GM04503 (cell line): ENCODE measurements at places on chromosomes 5 and 9.
A peak's percentile ranks its signal among the peaks of the same experiment; 100 is the strongest.

- DNase-seq = no peak
These were observed 31.0 kb downstream of the TTC1 start for GRCh38 chr5:160039810-160040470.

GRCh38 chr5:65186646-65187227 is 295.0 kb downstream of the ADAMTS6 start:
- DNase-seq = no peak

DNA sequence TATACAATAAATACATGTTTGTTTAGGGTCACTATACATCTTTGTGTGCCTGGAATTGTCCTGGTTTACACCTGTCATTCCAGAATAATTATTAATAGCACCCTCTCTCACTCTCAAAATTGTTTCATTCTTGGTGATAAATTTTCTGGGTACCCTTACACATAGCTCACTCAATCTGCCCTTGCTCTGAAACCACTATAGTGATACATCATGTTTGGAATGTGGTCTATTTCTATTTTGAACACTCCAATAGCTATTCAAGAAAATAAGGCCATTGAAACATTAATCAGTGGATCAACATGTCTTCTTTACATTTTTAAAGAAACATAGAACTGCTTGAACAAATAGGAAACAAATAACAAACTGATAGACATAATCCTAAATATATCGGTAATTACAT is 158.7 kb downstream of the ARRDC3 start:
- DNase-seq = no peak

GRCh38 chr9:86376016-86376415 is 21.8 kb upstream of the TUT7 start:
- DNase-seq = no peak

DNA sequence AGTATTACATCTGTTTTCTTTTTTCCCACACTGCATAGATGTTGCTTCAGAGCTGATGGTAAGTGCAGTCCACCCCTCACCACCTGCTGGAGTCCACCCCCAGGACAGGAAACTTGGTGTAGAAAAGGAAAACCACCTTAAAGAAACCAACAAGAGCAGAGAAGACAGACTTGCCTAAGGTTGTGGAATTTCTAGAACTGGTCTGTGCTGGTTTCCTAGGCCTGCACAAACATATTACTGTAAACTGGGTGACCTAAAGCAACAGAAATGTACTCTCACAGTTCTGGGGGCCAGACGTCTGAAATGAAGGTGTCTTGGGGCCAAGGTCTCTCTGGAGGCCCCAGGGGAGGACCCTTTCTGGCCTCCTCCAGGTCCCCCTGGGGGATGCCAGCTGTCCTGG is 293.4 kb upstream of the IRX1 start:
- DNase-seq = no peak

- DNase-seq = no peak
These were observed 166.1 kb downstream of the ZSWIM6 start for GRCh38 chr5:61498121-61498520.

DNA sequence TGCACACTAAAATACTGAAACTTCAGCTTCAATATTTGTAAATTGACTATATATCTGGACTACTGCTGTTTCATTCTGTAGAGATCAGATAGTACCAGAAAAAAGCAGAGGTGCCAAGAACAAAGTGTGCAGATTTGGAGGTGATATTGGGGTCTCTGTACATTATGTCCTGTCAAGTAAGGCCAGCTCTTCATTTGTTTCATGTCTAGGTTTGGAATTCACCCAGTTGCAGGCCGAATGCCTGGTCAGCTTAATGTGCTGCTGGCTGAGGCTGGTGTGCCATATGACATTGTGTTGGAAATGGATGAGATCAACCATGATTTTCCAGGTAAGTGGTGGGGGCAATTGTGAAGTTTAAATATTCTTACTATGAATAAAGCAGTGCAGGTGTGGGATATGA is 96.9 kb downstream of the NNT start:
- DNase-seq = no peak

- no peak for DNase-seq
These were observed 17.6 kb upstream of the MOCS2 start for GRCh38 chr5:53127107-53127506.

DNA sequence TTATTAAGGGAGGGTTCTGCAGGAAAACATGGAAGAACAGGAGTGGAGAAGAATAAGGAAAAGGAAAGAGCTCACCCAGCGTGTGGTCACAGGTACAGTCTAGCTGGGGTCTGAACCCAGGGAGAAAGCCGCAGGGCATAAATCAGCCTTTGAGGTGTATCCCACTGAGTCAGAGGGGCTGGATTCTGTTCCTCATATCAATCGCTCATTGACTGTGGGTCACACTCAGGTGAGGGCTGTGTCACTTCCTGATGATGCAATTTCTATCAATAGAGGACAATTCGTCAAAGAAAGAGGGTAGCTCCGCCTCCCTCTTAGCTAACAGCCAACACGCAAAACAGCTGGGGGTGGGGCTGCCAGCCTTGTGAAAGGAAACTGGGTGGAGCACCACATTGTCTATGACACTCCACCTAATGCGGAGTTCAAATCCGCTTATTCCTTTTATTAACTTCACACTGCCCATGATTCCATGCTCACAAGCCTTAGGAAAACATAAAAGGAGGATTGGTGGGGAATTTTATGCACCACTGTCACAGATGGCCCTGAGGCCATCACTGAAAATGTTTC is 176.2 kb downstream of the ICE1 start:
- DNase-seq = no peak

GRCh38 chr9:72622186-72622585 is 100.8 kb downstream of the TMC1 start:
- DNase-seq = no peak

DNA sequence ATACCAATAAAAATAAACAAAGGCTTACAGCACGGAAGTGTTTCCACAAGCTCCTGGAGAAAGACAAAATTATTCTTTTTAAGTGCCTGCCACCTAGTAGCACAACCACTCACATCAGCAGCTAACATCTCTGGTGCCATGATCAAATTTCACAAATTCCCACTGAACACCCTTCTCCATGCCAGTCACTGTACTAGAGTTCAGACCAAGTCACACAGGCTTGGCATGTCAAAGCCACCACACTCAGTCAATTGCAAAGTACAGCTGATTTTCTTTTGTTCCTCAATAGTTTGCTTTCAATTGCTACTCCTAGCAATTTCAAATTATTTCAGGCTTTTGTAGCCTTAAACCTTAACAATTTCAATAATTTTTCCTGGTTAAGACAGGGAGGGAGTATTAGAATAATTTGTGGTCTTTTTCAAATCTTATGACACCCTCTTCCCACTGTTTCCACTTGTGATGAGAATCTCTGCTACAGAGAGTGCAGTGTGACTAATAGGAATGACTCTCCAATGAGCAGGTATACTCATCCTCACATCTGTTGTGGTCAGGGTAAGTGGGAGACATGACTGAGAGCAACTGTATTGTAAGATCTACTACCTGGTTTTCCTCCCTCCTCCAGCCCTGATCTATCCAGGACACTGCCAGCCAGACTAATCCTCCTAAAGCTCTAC is 46.2 kb downstream of the RNF145 start:
- peak; percentile 34 for DNase-seq

DNA sequence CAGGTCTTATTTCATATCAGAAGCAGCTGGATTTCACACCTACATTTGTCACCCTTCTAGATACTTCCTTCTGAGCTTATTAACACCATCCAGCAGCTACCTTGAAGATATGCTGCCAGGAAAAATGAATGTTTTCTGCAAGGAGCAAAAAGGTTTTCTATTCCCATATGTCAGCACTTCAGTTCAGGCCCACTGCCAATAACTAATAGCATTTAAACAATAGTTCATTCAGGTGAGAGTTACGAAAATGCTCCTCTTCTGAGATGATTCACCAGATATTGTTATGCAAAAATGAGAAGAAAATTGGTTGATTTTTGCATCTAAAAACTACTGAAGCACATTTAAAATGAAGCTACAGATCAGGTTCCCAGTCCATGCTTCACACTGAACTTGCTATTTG is 56.4 kb upstream of the ISL1 start:
- no peak for DNase-seq

GRCh38 chr9:97153967-97154366 is 115.0 kb upstream of the CTSV start:
- no peak for DNase-seq

GRCh38 chr5:150607105-150607504 is 33.4 kb upstream of the SYNPO start:
- DNase-seq = no peak

- no peak for DNase-seq
These were observed 41.4 kb downstream of the SIL1 start for GRCh38 chr5:139156814-139157213.

DNA sequence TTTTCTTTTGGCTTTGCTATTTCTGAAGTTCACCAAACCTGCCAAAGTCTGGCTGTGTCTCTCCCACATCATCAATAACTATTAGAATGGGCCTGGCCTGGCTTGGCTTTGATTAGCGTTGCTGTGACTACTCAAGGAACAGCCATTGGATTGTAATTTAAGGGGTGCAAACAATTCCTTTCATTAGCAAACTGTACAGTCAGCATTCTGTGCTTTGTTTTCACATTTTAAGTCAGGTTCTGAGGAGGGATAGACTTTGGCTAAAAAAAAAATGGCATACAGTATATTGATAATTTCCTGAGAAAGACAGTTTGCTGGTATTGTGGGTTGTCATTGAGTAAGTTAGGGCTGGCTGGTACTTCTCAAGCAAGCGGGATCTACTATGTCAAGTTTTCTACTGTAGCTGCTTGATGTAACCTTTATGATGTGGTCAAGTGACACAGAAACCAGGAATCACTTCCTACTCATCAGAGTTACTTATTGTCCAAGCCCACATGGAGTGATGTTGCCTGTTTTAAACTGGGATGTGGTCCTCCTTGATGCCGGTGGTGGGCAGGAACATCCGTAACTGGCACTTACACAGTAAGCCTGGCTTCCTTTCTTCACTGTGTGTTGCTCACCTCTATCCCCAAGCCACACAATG is 161.4 kb downstream of the CD180 start:
- DNase-seq = no peak

- no peak for DNase-seq
These were observed 636.4 kb upstream of the ARRDC3 start for GRCh38 chr5:92019376-92019990.

GRCh38 chr9:124869986-124870560 is 8.1 kb downstream of the ARPC5L start:
- DNase-seq = no peak

- DNase-seq = no peak
These were observed 102.1 kb upstream of the DMRT1 start for GRCh38 chr9:739362-739761.

- DNase-seq = no peak
These were observed 81.2 kb downstream of the OTULIN start for GRCh38 chr5:14745753-14746152.

- DNase-seq = no peak
These were observed 895.9 kb downstream of the TLE4 start for GRCh38 chr9:80467632-80468031.

DNA sequence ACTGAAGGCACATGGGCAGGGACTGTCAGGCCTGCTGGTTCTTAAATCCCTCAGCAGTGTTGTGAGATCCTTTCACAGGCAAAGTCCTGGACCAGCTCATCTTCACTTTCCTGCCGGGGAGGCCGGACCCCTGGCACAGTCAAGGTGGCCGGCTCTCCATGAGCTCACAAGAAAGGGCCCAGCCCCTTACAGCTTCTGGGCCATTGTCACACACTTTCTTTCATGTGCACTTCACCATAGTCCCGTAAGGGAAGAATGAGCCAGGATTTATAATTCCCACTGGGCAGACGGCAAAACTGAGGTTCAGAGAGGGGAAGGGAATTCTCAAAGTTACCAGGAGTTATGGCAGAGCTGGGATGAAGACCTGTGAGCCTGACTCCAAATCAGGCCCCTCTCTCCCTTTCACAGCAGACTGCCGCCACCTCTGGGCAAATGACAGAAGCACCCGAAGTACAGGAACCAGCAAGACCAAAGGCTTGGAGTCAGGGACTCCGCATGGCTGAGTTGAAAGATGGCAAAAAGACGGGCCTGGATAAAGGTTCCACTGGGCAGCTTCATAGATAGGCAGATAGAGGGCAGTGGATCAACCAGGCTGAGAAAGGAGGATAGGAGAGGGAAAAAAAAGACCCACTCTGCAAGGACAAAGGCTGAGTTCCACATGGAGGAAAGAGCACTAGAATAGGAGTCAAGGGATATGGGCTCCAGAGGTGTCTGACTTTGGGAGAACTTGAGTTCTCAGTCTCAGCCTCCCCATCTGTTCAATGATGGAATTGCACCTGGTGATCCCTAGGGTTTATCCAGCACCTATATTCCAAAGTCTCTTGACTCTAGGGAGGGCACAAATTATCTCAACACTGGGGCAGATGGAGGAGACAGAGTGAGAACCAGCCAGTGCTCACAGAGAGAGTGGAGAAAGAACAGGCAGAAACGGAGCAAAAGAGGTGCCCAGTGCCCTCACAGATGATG is 128.7 kb downstream of the PAX5 start:
- no peak for DNase-seq

DNA sequence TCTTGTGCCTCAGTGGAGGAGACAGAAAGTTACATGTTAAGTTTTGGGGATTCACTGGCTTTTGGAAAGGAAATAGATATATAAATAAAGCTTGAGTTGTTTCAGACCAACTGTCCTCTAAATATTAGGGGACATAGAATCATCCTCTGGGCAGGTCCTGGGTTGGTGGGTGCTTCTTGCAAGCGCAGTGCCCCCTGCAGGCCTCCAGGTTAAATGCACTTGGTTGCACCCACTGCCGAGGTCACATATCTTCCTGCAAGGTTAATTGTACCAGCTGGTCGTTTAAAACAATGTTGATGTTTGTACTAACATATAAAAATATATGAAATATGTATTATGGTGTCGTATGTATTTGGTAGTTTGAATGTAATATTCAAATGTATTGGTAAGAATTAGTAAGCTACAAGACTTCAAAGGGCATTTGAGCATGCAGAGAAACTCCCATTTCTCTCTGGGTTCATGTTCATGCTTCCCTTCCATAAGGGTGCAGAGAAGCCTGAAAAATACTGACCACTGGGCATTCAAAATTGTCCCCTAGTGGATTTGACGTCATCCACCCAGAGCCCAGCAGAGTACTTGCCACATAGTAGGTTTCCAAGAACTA is 87.0 kb downstream of the ZNF618 start:
- DNase-seq = no peak

DNA sequence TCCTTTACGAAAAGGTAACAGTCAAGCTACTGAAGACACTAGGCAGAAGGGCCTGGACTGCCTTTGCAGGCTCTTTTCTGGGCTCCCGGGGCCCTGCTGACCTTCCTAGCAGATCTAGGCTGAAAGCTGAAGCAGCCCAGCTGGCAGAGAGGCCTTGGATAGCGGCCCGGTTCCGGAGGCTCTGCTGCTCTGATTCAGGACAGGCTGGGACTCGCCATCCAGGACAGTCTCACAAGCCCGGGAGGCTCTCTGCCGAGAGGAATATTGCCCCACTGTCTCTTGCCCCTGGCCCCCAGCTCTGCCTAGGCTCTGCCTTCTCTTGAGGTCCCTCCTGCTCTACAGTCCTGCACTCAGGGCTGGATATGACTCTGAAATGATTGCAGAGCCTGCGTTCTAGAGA is 67.8 kb downstream of the PSD2 start:
- no peak for DNase-seq

DNA sequence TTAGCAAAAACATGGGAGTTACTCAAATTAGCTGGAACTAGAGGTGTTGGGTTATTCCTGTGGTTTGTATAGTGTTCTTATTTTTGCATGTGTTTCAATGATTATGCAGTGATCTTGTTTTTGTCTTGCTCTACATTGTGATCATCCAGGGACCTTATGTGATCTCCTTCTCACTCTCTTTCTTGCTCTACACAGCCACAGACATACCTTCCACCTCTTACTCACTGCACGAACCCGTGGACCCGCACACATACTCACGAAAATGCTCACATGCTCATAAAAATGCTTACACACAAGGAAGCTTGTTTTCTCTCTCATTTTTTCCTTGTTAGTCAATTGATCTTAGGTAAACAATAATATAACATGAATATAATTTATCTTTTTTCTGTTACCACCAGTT is 187.1 kb downstream of the KDM4C start:
- DNase-seq = no peak
